SK-N-SH treated with all-trans-retinoic acid at 6 μM for 48 hours (cell line): ENCODE measurements at places on chromosomes 7 and 10.
A peak's percentile ranks its signal among the peaks of the same experiment; 100 is the strongest.

DNA sequence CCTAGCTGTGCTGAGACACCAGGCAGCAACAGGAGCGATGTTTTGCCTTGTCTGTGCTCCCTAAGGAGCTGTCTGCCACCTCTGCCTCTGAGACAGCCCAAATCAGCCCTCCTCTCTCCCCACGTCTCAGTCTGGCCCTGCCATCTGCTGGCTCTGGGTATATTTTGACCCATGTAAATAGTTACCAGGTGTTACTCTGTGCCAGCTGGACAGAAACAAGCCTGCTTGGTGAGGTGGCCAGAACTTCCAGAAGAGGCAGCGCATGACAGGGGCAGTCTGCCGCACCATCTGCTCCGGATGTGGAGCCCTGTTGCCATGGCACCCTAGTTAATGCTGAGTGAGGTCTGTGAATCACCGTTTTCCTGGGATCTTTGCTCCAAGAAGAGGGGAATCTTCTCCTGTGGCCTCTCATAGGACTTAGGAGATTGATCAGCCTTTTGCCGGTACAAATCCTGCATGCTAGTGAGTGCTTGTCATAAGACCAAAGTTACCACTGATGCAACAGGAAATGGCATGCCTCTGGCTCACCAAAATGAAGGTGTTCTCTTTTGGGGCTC is 31.8 kb downstream of the GSTO2 start:
- ATAC-seq = peak; percentile 89

DNA sequence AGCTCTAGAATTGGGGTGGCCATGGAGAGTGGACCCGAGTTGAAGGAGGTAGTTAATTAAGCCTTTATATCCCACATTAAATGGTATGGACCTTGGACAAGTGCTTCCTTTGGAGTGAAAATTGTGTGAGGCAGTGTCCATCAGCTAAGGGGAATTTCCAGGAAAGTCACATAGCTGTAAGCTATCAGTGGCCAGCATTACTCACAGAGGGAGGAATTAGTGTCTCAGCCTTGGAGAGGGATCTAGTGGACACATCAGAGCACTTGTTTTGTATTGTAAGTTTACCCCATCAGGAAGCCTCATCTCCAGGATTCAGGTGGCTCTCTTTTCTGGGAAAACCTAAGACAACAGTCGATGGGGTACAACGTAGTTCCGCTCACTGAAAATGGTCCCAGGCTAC is 416.7 kb downstream of the TFEC start:
- no peak for ATAC-seq

- no peak for ATAC-seq
Measured at GRCh38 chr10:58892031-58892531, 284.4 kb upstream of the PHYHIPL start.

- no peak for ATAC-seq
Measured at GRCh38 chr7:27295236-27295635, 52.6 kb downstream of the EVX1 start.

GRCh38 chr7:44796034-44796503 is 412 bp upstream of the PPIA start:
- ATAC-seq = peak; percentile 52

- ATAC-seq = peak; percentile 58; the same call in 2 of the 3 replicates
Measured at GRCh38 chr10:4596951-4597350, 229.1 kb upstream of the AKR1E2 start.

DNA sequence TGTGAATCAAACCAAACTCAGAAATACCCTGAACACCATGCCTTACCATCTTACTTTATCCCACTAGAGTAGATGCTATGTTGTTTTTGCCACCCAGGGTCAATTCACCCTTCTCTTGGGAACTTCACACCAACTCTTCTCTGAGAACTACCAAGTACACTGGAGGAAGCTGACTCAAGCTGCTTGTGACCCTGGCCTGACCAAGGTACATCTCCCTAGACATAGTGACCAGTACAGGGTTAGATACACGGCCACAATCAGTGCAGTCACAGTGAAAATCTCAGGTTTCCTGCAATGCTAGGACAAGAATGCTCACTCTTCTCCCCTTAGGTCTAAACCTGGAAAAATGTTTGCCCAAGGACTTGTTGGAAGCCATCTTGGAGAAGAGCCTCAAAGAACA is 31.8 kb downstream of the EZH2 start:
- ATAC-seq = no peak

GRCh38 chr7:495761-496321 is 23.8 kb downstream of the PDGFA start:
- ATAC-seq = no peak
